ENCODE measurements at places on chromosomes 16 and 17.
A peak's percentile ranks its signal among the peaks of the same experiment; 100 is the strongest.

- no peak for DNase-seq
Observed at GRCh38 chr17:47728214-47728877, 4.7 kb upstream of the TBX21 start.

DNA sequence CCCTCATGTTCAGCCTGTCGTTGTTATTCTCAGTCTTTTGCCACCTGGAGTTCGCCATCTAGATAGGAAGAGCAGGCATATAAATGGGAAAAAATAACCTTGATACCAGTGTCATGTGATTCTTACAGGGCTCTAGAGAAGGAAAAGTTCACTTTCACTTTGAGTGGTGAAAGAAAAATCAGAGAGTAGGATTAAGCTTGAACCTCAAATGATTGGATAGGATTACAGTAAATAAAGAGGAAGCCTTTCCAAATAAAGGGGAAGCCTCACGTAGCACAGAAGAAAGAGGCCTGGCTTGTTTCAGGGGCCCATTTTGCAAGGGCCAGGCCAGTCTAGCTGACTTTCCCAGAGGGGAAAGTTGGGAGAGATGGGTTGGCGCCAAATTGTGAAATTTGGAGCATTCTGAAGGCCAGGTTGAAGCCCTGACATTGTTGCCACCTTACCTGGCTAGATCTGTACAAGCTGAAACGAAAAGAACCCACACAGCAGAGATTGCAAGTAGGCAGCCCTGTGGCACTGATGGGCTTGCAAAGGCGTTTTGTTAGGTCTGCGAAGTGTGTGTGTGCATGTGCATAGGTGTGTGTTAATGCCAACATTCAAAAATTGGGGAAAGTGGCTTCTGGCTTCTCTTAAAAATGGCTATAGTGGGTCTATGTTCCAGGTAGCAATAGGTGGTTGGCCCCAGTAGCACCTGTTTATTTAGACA is 38.8 kb downstream of the TMC6 start:
- peak; percentile 51 for DNase-seq

- no peak for DNase-seq
Observed at GRCh38 chr17:30788918-30789317, 35.6 kb downstream of the CRLF3 start.

- DNase-seq, result no peak
Observed at GRCh38 chr16:56558024-56558747, 6.7 kb upstream of the MT4 start.

- no peak for DNase-seq
Observed at GRCh38 chr17:1554751-1555540, 7.6 kb downstream of the PITPNA start.

DNA sequence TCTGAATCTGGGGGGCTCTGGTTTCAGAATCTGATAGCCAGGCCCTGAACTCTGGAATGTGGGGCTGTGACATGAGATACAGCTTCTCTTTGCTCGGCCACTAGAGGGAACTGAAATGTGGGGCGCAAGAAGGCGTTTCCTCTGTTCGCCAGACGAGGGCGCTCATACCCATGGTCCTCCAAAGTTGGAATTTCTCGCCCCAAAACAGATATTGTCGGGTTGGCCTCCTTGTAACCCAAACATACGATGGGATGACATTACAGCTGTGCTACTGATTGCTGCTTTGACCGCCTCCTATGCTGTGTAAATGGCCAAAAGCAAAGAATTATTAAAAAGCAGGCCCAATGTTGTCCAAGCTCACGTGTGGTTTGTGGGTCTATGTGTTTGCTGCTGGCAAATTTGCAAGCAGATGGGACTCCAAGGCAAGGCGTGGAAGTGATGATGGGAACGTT is 13.1 kb upstream of the MSI2 start:
- DNase-seq, result peak; percentile 89

DNA sequence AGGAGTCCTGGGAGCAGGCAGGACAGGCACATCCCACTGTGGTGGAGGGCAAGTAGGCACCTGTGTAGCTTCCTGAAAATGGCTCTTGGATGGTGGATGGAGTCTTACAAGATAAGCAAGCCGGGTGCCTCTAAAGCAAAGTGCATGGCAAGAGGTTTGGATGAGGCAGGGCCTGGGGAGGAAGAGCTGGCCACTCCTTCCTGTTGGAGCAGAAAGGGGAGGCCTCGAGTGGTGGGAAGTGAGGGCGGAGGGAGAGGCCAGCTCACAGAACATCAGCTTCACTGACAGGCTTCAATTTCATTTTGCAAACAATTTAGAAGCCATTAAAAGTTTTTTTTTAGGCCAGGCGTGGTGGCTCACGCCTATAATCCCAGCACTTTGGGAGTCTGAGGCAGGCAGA is 31.0 kb downstream of the CD300A start:
- DNase-seq, result peak; percentile 57

- DNase-seq, result no peak
Observed at GRCh38 chr16:77877712-77878347, 89.5 kb downstream of the VAT1L start.
